ENCODE measurements at places on chromosomes 4 and X.

- peak; percentile 18 for DNase-seq
Measured at GRCh38 chrX:100368167-100368566, 41.9 kb downstream of the PCDH19 start.

DNA sequence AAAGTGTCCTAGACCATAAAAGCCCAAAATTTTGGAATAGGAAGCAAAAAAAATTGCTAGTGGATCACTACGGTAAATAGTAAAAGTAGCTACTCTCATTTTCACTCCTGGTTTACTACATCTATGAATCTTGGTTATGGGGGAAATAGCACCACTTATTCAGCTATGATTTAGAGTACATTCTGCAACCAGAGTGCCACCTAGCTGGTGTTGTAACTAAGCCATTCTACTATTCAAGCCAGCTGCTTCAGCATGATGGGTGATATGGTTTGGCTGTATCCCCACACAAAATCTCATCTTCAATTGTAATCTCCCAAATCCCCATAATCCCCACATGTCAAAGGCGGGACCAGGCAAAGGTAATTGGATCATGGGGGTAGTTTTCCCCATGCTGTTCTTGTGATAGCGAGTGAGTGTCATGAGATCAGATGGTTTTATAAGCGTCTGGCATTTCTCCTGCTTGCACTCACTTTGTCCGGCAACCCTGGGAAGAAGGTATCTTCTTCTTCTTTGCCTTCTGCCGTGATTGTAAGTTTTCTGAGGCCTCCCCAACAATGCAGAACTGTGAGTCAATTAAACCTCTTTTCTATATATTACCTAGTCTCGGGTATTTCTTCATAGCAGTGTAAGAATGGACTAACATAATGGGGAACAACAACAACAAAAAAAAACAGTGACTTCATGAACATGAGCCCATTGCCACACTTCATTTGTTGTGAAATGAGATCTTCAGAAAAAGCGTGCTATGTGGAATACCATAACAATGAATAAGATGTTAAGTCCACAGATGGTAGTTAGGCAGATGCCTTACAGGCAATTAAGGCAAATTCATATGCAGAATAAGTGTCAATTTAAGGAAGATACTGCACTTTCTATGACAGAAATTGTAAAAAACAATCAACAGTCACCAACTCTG lies 280.1 kb downstream of the PABPC4L start:
- DNase-seq: no peak

GRCh38 chr4:18840481-18840880 lies 818.9 kb upstream of the LCORL start:
- no peak for DNase-seq

- DNase-seq: no peak
Measured at GRCh38 chr4:183478123-183478522, 26.7 kb upstream of the ING2 start.

DNA sequence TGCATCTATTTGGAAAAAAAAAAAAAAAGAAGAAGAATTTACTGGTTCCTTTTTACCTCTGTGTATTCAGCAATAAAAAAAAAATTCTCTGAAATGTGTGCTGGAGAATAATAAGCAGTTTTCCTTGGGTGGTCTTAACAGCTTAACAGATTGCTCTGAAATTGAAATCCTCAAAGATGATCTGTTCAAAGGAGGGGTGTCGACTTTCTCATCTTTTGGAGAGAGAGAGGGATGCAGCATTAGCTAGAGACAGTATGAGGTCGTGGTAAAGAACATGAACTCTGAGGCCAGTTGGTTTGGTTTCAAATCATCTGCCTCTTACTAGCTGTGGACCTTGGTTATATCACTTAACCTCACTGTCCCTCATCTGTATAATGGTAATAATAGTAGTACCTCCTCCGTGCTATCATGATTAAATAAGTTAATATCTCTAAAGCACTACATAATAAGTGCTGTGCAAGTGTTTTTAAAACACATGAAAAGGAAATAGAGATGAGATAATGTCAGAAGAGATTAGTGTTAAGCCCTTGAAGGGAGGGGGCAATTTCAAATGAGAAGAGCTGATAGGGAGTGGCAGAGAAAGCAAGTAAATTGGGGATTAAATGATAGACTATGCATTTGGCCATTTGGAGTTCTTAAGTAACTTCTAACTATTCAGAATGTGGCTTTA lies 109.9 kb upstream of the LIMCH1 start:
- DNase-seq: no peak

DNA sequence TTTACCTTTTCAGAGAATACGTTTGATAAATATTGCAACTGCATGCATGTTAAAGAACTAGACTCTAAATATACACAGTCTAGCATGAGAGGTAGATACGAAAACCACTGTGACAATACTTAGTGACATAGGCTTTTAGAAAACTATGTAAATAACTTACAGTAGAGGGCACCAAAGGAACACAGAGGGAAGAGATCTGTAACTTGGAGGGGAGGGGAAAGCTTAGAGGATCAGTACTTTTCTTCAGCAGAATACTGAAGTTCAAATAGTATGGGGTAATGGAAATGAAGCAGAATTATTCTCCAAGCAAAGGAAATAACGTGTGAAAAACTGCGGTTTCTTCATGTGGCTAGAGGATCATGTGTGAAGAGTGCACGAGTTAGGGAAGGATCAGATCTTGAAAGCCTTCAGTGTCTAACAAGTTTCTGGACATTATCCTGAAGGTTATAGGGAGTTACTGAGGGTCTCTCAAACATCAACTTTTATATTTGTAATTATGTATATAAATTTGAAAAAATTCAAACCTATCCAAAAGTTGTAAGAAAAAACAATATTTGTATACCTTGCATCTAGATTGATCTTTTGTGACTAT lies 264.3 kb downstream of the NPFFR2 start:
- no peak for DNase-seq

- DNase-seq: no peak
Measured at GRCh38 chr4:8685831-8686230, 93.3 kb downstream of the CPZ start.

DNA sequence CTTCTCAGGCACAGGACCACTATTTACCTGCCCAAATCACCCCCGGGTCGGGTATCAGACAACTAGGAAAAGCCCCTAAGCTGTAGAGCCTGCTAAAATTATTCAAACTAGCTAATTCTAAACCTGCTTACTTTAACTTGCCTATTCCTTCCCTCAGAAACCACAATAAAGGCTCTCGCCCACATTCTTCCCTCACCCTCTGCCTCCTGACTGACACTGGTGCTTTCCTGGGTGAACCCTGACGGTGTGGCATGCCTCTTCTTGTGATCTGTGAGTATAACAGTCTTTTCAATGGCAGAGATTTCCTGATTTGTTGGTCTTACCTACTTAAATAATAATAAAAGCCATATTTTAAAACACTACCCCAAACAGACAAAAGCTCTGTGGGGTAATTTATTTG lies 242.1 kb upstream of the ZCCHC13 start:
- no peak for DNase-seq

GRCh38 chr4:42732776-42733175 lies 75.9 kb upstream of the ATP8A1 start:
- no peak for DNase-seq

GRCh38 chrX:44731160-44731559 lies 112.7 kb upstream of the DUSP21 start:
- DNase-seq: no peak

GRCh38 chr4:82891707-82892466 lies 934 bp upstream of the SEC31A start:
- no peak for DNase-seq

DNA sequence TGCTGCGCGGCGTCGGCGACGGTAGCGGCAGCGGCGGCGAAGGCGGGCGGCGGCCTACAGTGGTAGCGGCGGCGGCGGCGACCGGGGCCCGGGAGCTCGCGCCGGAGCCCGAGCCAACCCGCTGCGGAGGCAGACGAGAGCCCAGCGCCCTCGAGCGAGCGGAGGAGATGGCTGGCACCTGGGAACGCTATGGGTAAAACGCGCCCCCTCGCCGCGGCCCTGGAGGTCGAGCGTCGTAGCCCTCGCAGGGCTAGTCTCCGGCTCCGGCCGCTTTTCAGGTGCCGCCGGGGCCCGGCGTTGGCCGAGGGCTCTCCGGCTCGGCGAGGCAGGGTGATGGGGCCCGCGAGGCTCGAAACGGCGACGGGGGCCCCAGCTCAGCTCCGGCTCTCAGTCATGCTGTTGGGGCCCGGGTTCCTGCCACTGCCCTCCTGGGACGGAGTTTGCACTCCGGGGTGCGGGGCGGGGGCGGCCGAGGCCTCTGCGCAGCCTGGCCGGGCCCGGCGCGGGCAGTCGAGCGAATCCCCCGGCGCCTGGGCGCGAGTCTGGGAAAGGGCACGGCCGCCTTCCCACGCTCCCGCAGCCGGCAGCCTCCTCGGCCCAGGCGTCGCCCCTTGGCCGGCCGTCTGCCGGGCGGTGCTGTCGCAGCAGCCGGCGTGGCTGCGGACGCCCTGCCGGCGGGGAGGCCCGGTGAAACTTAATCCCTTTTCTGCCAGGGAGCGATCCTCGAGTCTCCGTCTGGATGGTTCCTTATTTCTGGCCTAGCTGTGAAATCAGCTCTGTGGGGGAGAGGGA lies 768 bp downstream of the MID2 start:
- DNase-seq: peak; percentile 47

DNA sequence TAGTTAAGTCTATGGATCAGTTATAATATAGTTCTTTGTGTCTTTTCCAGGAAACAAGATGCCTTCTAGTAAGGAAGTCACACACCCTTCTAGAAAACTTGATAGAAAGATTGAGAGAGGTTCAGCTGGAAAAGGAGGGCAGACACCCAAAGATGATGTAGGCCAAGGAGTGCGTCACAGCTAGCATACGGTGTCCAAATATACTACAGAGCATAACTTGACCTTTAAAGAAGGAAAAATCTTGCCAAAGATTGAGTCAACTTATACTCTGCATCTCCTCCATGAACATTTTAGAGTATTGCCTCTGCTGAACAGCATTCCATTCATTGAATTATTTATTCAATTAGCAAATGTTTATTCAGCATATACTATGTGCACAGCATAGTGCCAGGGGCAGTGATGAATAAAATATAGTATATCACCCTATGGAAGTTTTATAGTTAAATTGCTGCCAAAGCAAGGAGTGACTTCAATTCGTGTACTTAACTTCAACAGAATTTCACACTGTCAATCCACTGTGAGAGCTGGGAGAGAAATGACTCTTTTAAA lies 51.9 kb upstream of the SLC6A14 start:
- DNase-seq: no peak

- DNase-seq: no peak
Measured at GRCh38 chrX:16357902-16358301, 190.6 kb downstream of the MAGEB17 start.

DNA sequence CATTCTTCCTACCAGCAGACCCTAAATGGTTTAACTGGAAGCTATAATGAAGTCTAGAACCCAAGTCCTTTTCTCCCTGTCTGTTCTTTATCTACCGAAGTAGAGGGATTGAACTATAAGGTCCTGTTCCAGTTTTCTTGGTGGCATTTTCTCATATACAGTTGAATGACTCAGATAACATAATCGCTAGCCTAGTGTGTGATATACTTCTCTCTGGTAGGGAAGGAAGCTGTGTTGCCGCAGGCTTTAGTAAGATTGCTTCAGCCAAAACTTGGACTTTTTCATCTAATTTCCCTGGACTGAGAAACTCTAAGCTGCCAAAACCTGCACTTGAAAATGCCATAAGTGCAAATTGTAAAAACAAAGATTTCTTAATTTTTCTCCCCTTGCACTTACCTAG lies 123.4 kb downstream of the NWD2 start:
- DNase-seq: no peak

GRCh38 chrX:129404670-129405008 lies 118.7 kb downstream of the SMARCA1 start:
- no peak for DNase-seq

DNA sequence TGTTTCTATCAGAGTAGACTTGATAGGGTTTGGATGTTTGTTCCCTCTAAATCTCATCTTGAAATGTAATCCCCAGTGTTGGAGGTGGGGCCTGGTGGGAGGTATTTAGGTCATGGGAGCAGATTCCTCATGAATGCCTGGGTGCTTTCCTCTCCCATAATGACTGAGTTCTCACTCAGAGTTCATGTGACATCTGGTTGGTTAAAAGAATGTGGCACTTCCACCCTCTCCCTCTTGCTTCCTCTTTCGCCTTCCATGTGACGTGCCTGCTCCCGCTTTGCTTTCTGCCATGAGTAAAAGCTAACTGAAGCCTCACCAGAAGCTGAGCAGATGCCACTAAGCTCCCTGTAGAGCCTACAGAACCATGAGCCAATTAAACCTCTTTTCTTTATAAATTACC lies 47.3 kb upstream of the SRPX start:
- no peak for DNase-seq

DNA sequence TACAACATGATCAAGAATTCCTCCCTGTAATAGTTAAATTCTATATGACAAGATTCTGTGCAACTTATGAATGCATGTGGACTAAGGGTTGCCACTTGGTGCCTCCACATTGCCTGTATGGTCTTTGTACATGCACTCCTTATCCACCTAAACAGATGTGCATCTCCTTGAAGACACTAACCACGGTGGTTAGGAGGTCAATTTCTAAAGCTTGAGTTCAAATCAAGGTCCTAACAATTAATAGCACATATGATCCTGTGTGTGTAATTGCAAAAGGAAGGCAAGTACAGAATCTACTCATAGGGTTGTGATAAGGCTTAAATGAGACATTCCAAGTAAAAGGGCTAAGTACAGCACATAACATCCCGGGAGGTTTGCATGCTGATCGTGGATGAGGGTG lies 1.5 kb upstream of the IL21 start:
- no peak for DNase-seq

DNA sequence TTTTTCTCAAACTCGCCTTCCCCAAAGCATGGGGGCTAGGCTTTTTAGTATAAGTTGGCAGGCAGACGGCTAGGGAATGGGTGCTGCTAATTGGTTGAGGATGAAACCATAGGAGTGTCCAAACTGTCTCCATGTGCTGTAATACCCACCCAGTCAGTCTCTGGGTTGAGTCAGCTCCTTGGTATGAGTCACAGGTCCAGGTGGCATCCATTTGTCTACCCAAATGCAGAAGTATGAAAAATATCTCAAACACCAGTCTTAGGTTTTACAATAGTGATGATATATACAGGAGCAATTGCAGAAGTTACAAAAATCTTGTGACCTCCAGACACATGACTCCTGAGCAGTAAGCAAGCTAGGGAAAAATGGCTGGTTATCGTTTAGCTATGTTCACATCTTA lies 27.4 kb upstream of the CCSER1 start:
- DNase-seq: no peak

DNA sequence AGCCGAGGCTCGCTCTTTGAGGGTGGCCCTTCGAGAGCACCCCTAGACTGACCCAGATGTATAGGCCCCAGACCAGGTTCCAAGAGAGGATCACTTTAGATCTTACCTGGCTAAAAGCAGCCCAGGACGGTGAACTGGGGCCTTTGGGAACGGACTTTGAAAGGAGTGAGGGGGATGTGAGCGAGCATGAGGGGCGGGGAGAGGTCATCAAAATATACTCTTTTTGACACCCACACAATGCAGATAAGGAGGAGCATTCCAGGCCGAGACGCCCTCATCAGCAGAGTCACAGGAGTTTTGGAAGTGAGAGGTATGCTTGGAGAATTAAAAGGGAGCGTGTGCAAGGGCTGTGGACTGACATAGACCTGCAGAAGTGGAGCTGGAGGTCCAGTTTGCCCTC lies 528 bp downstream of the NSDHL start:
- DNase-seq: no peak

GRCh38 chr4:52611030-52611555 lies 48.0 kb downstream of the USP46 start:
- DNase-seq: no peak

- DNase-seq: no peak
Measured at GRCh38 chrX:34559325-34559724, 97.8 kb downstream of the TMEM47 start.

- DNase-seq: no peak
Measured at GRCh38 chr4:172945611-172946010, 223.0 kb upstream of the GALNT7 start.
